ENCODE measurements at places on chromosomes 16 and 17.

DNA sequence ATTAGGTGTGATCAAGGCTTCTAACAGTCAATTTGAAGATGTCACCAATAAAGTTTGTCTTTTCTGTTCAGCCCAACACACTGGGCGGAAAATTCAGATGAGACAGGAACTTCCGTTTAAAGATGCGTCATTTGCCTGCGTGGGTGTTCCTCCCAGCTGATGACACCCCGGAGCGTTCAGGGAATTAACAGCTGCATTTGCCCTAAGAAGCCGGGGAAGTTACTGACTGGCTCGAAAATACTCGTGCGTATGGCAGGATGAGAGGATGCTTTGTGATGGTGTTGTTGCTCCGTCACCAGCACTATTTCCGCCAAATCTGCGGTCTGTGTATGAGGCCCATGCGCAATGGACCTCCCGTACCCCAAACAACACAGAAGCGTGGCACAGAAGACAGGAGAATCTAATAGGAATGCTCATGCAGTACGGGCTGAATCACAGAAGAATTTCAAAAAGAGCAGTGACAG, 11.9 kb upstream of the PVALEF start:
- no peak for DNase-seq

GRCh38 chr16:65318138-65318537, 196.3 kb upstream of the CDH11 start:
- no peak for DNase-seq

- DNase-seq = no peak
Observed at GRCh38 chr17:44190481-44190880, 3.7 kb downstream of the TMUB2 start.

DNA sequence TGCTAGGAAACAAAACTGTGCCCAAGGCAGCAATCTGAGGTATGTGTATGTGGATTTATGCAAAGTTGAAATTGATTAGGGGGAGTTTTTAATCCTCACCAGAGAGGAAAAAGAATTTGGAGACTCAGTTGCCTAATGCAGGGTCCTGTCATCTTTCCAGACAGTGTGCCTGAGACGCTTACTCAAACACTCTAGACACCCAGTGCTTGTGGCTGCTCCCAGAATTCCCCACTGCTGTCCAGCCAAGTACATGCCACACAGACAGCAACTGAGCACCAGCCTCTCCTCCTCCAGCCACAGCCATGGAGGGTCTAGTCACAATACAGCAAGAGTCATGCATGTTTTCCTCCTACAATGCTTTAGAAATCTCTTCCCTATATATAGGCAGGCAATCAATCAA, 118.1 kb downstream of the HIC1 start:
- DNase-seq = no peak

GRCh38 chr16:14345512-14346115, 274.5 kb downstream of the MRTFB start:
- no peak for DNase-seq

DNA sequence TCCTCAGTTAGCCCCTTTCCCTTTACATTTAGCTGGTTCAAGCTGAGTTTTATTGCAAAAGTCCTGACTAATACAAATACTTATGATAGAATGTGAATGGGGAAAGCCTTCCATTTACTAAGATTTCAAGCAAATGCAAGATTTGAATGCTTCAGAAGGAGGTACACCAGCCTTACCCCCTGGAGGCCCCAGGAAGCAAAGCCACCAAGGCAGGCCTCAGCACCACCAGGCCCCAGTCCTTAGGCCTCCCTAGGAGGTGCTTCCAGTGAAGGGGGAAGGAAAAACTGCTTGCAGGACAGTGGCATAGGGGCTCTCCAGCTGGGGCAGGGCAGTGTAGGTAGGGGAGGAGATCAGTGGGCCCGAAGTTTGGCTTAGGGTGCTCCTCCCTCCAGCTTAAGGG, 7.3 kb upstream of the PRPSAP2 start:
- DNase-seq = no peak

DNA sequence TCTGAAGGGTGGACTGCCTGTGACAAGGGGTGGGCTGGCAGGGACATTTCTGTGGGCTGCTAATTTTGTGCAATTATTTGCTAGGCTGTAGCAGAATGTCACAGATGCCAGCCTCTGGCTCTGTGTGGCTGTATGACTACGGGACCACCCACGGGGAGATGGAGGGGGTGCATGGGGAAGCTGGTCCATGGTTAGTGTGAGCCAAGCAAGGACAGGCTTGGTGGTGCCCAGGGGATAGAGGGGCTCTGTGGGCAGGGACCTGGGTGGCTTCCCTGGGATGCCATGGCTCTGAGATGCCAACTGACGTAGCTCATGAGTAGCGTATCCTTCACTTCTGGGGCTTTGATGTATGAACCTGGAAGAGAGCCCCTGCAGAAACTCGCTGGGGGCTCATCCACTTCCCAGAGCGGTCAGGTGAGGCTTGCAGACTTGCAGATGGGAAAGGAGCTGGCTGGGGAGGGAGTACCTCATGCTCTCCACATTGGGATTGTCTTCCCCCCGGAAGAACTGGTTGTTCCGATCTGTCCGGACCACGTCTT, 87.2 kb downstream of the TBC1D16 start:
- no peak for DNase-seq

GRCh38 chr17:74531231-74531761, at the start of gene CD300LB:
Gene CD300LB, minus strand, starts transcription at chr17:74531475. Its CDS starts 125 bp downstream, at chr17:74531350.
- no peak for DNase-seq

DNA sequence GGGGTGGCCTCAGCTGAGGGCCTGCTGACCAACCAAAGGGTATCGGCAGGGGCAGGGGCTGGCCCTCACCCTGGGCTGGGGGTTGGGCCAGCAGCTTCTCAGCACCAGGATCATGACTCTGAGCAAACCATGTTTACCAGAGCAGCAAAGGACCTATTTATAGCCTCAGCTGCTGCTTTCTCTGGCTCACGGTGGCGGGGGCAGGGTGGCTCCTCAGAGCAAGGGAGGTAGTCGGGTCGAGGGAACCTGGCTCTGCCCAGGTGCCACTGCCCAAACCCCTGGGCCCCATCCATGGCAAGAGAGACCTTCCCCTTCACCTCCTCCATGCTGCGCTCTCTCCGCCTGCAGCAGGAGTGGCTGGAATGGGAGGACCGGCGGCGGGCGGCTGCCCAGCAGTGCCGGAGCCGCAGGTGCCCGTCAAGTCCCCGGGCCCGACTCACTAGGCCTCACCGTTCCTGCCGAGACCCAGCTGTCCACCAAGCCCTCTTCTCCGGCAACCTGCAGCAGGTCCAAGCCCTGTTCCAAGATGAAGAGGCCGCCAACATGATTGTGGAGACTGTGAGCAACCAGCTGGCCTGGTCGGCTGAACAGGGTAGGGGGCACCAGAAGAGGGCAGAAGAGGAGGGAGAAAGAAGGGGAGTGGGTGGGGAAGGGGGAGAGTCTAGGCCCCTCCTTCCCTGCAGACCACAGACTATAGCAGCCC, at the start of gene ASB16:
Gene ASB16, plus strand, starts transcription at position 206 of the 703 bp plus-strand sequence. Its CDS starts 86 bp downstream, at position 292.
- DNase-seq = no peak

DNA sequence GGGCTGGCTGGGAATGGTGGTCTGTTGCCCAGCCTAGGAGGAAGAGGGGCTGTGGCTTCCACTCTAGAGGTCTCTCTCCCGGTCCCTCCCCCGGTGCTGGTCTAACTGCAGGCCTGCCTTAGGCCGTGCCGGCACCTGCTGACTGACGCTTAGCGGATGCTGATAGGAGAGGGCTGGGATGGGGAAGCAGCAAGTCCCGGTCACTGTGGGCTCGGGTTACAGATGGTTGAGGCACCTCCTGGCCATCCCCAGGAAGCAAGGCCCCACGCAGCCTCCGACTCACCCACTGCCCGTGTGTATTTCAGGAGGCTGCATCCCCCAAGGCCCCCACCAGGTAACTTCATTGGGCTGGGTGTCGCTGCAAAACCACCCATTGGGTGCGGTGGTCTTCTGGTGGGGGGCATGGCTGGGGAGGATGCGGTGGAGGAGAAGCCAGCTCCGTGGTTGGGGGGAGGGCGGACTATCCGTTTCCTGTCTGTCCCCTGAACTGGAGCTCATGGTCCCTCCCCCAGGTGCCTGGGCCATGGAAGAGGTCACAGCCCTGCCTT, 278.9 kb downstream of the SEC14L1 start:
- peak; percentile 69 for DNase-seq

DNA sequence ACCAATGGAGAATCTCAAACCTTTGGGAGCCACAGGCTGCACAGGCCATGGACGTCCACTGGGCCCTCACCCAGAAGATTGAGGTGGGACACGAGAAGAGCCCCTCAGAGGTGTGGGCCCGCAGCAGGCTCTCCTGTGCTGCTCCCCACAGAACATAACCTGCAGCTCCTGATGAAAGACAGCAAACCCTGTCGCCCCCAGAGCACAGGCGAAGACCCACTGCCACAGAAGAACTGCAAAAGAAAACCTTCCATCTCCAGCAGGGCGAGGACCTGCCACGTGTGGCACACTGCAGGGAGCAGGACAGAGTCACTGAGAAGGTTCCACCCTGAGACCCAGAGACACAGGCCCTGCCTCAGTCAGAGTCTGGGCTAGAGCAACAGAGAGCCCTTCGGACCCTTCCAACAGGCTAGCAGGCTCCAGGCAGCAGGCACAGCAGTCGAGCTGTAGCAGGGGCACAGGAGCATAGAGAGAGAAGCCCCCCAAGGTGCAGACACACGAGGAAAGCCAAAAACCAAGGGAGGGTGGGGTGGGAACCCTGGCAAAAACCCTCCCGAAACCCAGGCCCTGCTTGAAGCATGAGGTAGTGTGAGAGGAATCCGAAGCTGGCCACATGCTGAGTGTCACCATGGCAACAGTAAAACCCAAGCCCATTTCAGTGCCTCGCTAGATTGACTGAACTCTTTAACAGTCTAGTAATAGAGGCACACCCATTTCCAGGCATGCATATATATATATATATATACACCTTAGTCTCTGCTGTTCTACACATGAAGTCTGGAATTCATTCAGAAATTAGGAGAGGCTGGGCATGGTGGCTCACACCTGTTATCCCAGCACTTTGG, 60.0 kb upstream of the CHMP6 start:
- no peak for DNase-seq

GRCh38 chr16:66851166-66851964, 7.2 kb downstream of the CA7 start:
- DNase-seq = no peak

- DNase-seq = no peak
Observed at GRCh38 chr16:12613131-12613991, 190.3 kb downstream of the CPPED1 start.

GRCh38 chr17:43952724-43953666, 745 bp downstream of the PYY start:
- DNase-seq = no peak

- DNase-seq = no peak
Observed at GRCh38 chr16:79723583-79724168, 123.1 kb upstream of the MAF start.

GRCh38 chr16:9027070-9027799, 63.5 kb upstream of the USP7 start:
- no peak for DNase-seq

- DNase-seq = peak; percentile 60
Observed at GRCh38 chr17:46940692-46941404, 17.9 kb downstream of the GOSR2 start.

DNA sequence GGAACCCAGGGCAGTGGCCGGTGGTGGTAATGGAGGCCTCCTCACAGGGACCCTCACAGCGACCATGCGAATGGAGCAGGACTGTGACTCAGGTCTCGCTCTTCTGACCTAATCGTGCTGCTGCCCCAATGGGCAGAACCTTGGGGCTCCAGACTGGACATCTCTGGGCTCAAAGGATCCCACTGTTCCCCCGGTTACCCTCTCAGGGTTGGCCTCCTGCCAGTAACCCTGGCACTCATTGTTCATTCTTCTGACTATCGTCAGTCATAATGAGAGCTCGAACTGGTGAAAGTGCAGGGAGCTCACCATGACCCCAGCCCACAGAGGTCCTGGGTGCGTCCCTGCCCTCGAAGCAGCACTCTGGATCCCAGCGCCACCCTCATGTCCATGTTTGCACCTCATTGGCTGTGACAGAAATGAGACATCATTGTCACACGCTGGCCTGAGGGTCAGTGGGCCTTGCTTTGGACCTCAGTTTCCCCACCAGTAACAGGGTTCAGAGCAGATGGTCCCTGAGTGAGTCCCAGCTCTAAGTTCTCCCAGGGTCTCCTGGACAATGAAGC, 4.0 kb upstream of the NPRL3 start:
- no peak for DNase-seq

- no peak for DNase-seq
Observed at GRCh38 chr16:3317315-3317999, 12.2 kb downstream of the ZNF75A start.

- DNase-seq = no peak
Observed at GRCh38 chr16:89410794-89411309, 79.5 kb downstream of the ANKRD11 start.

- no peak for DNase-seq
Observed at GRCh38 chr17:1232786-1233185, 37.5 kb upstream of the BHLHA9 start.

DNA sequence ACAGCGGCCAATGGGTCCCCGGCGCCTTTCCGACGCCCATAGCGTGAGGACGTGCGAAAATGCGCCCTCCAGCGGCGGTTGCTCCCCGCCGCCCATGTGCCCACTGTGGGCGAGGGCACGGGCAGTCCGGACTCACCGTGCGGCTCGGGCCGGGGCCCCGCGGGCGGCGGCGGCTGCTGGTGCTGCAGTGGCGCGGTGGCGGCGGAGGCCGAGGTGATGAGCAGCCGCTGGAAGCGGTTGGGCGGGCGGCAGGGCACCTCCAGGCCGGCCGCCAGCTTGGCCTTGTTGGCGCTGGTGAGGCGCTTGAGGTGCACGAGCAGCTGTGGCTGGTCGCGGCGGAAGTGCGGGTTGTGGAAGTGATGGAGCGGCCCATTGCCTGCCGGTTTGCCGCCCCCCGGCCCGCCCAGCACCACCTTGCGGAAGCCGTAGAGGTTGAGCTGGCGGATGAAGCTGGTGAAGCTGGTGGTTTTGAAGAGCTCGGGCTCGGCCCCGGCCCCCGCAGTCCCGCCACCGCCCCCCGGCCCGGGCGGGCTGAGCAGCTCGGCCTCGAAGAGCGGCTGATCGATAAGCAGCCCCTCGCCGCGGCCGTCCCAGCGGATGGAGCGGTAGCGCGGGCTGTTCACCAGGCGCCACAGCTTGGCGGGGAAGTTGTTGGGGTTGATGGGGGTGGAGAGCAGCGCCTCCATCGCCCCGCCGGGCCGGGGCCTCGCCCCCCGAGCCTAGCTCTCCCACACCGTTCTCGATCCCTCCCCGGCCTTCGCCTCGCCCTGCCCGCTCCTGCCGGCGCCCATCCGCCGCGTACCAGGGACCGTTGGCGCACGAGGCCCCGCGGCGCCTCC, at the start of gene HSF5:
Gene HSF5, minus strand, starts transcription at position 820 of the 839 bp plus-strand sequence. Its CDS starts 134 bp downstream, at position 686.
- DNase-seq = no peak

DNA sequence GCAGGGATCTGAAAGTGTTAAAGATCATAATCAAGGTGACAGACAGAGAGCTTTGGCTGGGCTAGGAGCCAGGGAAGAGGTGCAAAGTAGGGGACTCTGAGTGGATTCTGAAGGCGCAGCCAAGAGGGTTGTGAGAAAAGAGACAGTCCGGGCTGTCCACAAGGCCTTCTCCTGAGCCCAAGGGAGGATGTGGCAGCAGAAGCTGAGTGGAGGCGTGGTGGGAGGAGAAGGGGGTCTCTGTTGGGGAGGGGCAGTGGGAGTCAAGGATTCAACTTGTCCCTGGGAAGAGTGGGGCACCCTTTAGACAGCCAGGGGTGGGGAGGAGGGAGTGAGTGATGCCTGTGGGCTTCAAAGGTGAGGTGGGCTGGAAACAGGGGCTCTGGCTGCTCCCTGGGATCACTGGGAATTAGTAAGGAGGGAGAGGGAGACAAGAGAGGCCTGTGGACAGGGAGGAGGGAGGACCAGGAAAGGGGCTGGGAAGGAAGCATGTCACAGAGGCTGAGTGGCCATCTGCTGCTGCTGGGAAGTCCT, 10.6 kb downstream of the CES1 start:
- no peak for DNase-seq

GRCh38 chr16:11978080-11978479, 1.5 kb downstream of the SNX29 start:
- no peak for DNase-seq
